ENCODE measurements at places on chromosomes 4 and X. TPM values are rescaled to one million over a fixed set of nuclear protein-coding genes. Genes with fewer than 3 reads are reported as not detected.

The IGSF1 gene
- 85.8 TPM for polyA plus RNA-seq

The PCYT1B gene
- polyA plus RNA-seq, result 1.2 TPM

DNA sequence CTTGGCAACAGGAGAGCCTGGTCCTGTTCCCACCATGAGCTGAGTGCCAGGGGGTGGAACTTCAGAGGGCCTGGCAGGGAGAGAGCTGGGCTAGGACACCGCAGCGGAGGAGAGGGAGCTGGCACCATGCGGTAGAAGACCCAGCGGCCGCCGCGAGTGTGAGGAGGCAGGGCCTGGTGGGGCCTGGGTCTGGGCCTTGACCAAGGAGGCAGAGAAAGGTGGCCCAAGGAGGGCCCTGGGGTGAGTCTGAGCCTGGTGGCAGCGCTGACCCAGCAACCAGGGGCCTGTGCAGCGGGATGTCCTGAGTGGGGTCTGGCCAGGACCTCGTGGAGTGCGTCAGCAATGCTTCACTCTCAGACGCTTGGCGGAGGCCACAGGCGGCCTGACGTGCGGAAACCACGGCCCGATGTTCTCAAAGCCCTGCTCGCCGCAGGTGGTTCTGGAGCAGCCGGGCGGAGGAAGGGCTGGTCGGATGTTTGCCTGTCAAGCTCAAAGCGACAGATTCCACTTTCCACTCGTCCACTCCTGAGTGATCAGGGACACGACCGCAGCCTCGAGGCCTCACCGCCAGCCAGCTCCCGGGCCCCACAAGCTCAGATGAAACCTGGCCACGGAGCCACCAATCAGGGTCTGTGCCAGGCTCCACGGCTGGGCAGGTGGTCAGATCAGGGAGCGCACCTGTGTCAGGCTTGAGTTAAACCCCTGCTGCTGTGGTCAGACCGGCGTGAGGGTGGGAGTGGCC, 20.8 kb downstream of the ATP5ME start:
- no peak for DNase-seq

DNA sequence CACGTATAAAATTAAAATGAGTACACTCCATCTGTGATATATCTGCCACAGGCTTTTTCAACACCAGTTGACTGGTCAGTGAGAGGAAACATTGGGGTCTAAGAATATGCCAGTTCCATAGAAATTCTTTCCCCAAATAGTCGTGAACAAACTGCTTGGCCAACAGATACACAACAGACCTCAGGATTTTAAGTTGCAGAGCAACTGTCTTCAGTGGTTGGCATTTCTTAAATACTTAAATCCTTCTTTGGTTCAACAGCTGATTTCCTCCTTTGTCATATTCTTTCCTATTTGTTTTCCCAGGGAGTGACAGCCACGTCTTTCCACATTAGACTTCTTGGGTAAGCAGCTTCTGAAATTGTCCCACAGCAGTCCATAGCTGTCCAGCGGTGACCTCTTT, 7.0 kb upstream of the DDX60 start:
- no peak for DNase-seq

DNA sequence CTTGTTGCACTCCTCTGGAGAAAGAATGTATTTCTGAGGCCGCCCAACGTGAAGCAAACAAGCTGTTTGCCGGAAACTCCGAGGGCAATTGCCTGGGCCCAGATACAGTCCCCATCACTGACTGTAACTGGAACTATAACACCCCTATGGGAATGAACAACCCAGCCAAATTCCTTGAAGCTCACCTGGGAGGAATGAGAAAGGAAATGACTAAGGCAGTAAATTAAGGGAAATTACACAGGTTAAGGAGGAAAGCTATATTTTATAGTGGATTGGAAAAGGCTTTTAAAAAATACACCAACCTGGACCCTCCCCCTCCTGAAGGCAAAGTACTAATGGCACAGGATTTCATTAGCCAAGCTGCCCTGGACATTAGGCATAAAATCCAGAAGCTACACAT, 11.7 kb upstream of the HERC5 start:
- no peak for DNase-seq

Data from hindlimb muscle (tissue), 1 donor.